Stimulated activated CD4-positive, alpha-beta T cell treated with anti-CD3 and anti-CD28 coated beads, TNF-alpha, amount 100 ng/mL, for 24 hours (primary cell): ENCODE measurements at places on chromosomes 1 and 21.
A peak's percentile ranks its signal among the peaks of the same experiment; 100 is the strongest.

DNA sequence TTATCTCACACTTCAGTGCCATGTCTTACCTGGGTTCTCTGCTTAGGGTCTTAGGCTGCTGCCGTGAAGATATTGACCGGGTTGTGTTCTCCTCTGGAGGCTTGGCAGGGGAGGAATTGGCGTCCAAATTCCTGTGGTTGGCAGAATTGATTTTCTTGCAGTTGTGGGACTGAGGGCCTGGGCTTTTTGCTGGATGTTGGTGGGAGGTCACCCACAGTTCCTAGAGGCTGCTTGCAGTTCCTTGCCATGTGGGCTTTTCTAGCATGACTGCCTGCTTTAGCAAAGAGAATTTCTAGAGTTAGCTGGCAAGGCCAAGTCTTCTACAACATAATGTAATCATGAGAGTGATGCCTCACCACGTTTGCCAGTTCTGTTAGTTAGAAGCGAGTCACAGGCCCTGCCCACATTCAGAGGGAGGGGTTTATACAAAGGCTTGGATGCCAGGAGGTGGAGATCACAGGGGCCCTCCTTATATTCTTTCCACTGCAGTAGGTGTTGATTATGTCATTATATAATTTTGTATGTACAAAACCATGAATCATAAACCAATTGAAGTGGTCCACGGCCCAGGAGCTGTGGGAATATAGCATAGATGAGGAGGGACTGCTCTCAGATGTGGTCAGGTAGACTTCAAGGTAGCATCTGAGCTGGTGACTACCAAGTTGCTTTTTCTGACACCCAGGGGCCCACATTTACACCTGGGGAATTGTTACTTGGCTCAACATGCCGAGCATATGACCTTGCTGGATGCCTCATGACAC is 6.6 kb downstream of the UBL4B start:
- no peak for DNase-seq

- DNase-seq: no peak
These were observed 77.1 kb downstream of the PBX1 start for GRCh38 chr1:164635803-164636731.

DNA sequence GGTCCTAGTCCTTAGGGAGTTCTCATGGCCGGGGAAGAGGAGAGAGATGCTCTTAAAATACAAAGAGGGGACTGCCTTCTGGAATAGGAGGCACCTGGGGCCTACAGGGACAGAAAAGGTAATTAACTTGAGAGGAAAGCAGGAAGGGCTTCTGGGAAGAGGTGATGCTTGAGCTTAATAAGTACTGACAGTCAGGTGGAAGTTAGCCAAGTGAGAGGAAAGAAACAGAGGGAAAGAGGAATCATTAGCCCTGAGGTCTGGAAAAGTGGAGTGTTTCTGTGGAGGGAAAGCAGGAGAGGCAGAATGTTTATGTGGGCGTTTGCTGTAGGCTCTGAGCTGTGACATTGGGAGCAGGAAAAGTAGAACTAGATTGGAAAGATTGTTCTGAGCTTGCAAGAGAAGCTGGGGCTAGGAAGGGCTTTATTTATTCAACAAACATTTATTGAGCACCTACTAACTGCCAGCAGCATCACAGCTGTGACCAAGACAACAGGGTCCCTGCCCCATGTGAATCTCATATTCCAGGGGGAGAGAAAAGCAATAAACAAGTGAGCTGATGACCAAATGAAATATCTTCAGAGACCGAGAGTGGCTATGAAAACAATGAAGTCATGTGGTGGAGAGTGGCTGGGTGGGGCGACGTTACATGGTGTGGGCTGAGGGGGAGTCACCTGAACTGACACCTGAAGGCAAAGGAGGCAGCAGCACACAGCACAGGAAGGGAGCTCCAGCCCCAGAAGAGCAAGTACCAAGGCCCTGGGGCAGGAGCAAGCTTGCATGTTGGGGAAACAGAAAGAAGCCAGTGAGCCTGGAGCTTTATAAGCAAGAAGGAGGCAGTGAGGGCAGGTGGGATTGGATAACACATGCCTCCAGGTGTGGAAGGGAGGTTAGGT is 4.4 kb upstream of the FNDC5 start:
- DNase-seq: no peak

- DNase-seq: no peak
These were observed 640.4 kb downstream of the LMO4 start for GRCh38 chr1:87969040-87969439.

DNA sequence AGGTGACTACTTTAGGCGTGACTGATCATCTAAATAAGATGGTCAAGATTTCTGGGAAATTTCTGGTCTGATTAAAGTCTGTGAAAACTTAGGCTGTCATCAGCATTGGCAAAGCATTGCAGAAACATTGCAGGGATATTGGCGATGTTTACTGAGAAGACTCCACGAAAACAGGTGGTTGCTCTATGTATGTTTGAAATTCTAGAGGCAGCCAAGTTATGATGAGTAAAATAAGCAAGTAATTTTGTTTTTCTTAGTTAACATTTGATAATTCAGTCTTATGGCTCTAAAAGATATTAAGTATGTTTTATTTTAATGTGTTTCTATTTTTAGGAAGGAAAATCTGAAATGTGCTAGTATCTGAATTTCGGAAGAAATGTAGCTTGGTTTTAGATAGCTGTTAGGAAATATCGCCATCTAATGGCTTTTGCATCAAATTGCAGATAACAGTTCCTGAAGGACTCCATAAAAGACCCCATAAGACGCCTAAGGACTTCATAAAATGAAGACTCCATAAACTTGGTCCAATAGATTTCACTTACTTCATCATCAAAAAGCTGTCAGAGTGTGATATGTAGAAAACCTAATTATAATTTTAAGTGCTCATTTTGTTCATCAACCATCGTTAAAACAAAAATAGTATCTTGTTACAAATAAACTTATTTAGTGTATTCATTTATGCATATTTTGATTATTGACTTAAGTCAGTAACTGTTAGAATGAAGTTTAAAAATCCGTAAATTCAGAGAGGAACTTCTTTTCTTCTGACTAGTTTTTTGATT is 344.6 kb downstream of the RYR2 start:
- no peak for DNase-seq

DNA sequence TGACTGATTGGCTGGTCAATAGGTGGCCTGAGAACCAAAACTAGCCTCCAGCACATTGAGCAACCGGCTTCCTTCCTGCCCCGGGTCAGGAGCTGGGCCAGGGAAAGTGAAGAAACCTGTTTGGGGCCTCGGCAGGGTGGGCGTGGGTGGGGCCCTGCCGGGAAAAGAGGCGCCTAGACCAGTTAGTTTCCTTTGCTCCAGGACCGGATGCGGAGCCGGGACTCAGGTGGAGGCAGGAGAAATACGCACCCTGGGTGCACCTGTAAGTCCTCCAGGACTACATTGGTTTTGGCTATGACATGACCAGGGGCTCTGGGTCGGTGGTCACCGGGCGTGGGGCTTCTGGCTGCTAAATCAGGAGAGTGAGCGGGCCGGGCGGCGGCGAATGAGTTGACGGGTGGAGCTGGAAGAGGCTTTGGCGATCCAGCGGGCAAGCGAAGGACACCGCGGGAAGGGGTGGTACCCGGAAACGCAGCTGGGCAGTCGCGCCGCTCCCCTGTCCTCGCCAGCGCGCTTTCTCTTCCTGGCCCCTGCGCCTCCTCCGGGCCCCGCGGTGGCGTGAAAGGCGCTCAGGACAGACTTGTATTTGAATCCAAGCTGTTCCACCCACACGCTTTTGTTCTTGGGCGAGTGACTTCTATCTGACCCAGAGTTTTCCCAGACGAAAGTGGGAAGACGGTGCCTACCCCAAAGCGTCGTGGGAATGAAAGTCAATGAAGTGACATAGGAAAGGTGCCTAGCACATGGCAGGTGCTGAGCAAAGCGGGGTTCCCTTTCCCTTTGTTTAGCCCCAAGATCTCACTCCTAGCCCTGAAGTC is 30.6 kb upstream of the JUN start:
- DNase-seq: no peak

- DNase-seq: no peak
These were observed 52.2 kb downstream of the NENF start for GRCh38 chr1:212484701-212485570.

- DNase-seq: no peak
These were observed 48.3 kb downstream of the IL23R start for GRCh38 chr1:67214420-67215174.

- DNase-seq: no peak
These were observed 82.1 kb upstream of the F3 start for GRCh38 chr1:94623560-94624148.

GRCh38 chr21:34511181-34511580 is 829 bp downstream of the KCNE1 start:
- DNase-seq: no peak

- no peak for DNase-seq
These were observed 17.4 kb upstream of the PRDM16 start for GRCh38 chr1:3051270-3052268.

DNA sequence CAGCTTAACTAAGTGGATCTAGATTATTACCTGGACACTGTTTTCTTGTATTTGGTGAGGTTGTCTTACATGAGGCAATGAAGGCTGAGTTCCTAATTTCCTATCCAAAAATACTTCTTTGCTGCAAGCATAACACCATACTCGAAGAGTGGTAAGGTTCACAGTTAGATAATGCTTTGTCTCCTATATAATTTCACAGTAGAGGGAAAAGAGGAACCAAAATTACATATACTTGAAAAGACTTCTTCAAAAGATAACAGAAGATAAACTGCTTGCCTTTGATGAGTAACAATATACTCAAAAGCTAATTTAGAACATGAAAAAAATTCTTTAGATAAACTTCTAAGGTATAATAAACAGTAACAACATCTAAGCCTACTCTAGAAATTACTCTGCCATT is 20.4 kb downstream of the USP33 start:
- DNase-seq: no peak

DNA sequence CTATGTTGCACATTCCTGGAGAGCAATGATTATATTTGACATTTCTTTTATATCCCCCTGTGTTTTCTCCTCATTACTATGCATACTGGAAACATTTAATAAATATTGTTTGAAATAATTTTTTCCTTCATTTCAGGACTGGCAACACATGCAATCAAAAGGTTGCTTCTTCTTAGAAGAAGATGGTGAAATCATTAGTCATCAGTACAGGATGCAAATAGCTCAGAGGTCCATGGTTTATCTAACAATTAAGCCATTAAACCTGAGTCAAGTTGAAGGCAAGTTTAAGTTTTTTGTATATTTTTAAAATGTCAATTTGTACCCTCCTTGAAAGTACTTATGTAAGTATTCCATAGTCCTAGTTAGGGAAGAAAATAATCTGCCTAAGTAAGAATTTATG is 22.5 kb downstream of the EFCAB7 start:
- DNase-seq: no peak

GRCh38 chr1:167136806-167137205 is 42.9 kb downstream of the STYXL2 start:
- DNase-seq: no peak

DNA sequence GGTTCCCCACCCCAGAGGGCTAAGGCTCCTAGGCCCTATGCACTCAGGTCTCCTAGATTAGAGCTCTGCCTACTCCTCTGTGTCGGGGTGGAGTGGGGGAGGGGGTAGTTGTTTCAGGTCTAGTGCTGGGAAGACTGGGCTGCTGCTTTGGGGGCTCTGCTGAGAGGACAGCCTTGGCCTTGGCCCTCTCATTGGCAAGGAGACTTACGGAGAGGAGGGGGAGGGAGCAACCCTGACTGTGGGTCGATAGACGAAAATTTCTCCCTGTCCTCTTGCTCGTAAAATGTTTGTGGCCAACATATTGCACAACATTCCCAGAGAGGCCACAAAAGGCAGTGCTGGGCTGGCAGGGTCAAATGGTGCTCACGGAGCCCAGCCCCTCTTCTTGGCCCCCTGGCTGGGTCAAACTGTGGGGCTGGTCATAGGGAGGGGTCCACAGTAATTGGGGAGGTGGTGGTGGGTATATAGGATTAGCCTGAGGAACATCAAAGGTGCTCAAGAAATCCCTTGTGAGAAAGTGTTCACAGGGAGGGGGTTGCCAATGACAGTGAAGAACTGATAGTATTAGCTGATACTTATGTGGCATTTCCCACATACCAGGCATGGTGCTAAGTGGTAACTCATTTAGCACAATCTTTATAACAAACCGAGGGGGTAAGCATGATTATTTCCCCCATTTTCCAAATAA is 8.5 kb upstream of the DMBX1 start:
- no peak for DNase-seq

GRCh38 chr1:7680207-7680954 is 90.7 kb upstream of the VAMP3 start:
- DNase-seq: peak; percentile 21

DNA sequence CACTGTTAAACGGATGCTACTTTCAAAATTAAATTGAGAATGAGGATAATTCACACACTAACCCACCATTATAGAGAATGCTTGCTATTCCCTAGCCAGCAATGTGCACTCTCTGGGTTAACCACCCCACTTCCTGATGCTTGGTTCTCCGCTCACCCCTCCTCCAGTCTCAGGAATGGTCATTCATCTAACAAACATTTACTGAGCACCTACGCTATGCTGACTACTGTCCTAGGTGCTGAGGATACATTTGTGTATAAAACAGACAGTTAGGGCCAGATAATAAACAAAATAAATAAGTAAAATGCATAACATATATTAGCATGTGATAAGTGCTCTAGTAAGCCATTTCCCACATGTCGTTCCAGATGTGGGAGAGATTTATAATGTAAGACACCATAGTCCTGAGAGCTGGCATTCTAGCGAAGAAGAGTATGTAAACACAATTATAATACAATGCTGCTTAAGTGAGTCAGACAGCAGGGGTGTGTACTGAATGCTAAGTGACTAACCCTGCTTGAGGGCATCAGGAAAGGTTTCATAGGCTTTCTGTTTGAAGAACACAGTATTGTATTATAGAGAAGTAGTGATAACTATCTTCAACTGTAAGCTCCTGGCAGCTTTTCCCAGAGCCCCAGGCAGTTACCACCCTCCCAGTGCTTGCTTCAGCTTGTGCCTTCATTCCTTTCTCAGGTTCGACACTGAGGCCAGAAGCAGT is 126.7 kb upstream of the CACHD1 start:
- DNase-seq: no peak

- no peak for DNase-seq
These were observed 80.1 kb downstream of the ZNF326 start for GRCh38 chr1:90074970-90075391.

DNA sequence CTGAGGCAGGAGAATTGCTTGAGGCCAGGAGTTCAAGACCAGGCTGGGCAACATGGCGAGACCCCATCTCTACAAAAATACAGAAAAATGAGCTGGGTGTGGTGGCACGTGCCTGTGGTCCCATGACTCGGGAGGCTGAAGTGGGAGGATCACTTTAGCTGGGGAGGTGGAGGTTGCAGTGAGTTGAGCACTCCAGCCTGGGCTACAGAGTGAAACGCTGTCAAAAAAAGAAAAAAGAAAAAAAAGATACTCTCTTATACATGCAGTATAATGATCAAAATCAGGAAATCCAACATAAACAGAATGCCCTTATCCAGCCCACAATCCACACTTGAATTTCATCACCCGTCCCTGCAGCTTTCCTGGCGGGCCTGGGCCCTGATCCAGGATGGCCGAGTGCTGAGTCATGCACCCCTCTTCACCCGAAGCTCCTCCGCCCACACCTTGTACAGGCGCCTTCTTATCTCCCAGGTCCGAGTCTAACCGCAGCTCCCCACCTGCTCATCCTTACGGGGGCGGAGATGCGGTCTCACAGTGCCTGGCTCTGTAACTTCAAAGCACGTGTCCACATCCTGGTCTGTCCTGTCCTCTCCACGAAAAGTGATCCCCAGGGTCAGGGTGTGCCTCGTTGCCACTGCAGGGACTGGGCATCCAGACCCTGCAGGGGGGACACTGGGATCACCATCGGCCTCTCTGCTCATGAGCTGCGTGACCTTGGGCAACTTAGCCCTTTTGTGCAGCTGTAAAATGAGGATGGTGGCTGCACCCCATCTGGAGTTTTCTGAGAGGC is 120.2 kb upstream of the SLC45A1 start:
- no peak for DNase-seq

GRCh38 chr1:198794498-198794897 is 155.7 kb downstream of the PTPRC start:
- no peak for DNase-seq

- no peak for DNase-seq
These were observed 47.3 kb upstream of the LYPLAL1 start for GRCh38 chr1:219126377-219126776.
